ENCODE measurements at places on chromosomes 4 and X.

- DNase-seq: no peak
Observed at GRCh38 chrX:108439426-108439942, at the start of gene COL4A5. COL4A5 (plus strand) TSS chrX:108439838; CDS start chrX:108440126, 288 bp downstream.

DNA sequence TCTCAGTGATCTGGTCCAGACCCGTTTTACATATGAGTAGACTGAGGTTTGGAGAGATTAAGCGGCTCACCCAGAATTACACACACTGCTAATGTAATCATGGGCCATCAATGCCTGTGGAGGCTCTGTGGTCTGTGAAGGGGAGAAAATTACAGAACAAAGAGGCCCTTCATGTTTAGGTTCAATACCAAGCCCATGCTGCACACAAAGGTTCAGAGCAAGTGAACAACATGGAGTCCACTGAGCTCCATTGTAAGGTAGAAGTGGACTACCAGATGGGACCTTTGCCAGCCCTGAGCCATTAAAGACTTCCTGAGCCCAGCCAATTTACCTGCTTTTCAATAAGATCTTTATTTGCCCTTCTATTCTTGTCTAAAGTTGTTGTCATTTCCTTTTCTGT lies 109.8 kb downstream of the LUZP4 start:
- no peak for DNase-seq

- no peak for DNase-seq
Observed at GRCh38 chrX:132594129-132594528, 105.3 kb upstream of the MBNL3 start.

DNA sequence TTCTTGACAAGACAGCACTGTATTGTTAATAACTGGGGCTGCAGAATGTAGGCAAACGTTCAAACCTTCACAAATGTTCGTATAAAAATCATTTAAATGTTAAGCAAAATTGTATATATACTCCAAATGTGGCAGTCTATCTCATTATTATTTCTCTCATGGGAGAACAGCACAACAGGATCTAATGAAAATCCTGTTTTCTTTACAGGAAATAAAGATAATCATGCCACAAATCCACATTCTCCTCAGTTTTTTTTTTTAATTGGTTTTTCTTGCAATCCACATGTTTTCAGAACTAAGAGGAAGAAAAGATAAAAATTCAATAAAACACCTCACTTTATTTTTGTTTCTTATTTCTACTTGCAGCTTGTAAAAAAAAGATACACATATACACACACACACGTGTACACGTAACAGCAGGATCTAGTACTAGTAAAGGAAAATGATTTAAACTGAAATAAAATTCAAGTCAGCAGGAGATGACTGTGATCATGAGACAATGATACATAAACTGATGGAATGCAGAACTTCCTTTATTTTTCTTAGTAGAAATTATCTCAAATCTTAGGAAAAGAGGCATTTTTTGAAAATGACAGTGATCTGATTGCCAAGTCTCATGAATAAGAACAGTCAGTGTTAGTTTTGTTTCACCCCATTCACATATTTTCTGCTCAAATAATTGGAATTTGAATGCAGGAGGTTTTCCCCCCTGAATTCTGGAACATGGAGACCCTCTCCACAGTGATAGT lies 11.3 kb downstream of the APBB2 start:
- DNase-seq: no peak

DNA sequence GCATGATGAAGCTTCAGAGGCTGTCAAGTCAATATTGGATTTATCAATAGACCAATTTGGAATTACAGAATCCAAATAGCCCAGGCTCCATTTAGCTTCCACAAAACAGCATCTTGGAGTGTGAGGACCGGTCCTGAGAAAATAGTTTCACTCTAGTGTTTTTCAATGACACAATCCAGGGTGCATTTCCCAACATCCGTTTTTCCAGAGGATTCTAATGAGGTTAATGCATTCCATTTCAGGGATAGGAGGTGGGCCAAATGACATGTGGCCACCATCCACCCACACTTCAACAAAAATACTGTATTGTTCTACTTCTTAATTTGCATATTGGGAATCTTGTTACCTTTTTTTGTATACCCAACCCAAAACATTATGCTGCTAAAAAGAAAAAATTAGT lies 229.8 kb upstream of the LDB2 start:
- DNase-seq: no peak

DNA sequence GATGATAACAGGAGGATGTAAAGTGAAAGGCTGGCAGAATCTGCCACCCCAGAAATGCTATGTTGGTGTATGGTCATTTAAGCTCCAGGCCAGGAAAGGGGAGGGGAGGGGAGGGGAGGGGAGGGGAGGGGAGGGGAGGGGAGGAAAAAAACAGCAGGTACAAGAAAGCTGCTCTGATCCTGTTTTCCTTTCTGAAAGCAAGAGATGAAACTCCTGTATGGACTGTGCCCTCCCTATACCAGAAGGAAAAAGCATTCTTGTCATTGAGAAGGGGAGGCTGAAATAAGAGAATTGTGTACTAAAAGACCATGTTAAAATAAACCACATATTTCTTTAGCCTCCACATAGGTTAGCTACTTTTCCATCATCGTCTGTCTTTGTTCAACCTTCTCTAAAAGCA lies 179.5 kb downstream of the NLGN4X start:
- no peak for DNase-seq

DNA sequence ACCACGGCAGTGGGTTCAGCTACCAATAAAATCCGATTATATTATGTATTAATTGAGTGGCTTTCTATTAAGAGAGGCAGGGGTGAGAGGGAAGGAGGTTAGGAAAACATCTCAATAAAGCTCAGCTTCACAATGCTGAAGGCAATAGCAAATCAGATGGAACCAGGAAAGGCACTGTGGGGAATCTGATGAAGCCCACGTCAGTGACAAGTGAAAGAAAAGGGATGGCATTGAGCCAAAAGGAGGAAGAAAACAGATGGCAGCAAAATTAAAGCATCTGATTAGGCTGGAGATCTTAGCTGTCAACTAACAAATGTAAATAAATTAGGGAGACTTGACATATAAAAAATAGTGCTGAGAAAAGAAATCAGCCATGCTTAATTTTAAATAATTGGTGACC lies 180.9 kb downstream of the RASL11B start:
- DNase-seq: no peak

- DNase-seq: no peak
Observed at GRCh38 chr4:80576796-80577195, 241.3 kb downstream of the CFAP299 start.

DNA sequence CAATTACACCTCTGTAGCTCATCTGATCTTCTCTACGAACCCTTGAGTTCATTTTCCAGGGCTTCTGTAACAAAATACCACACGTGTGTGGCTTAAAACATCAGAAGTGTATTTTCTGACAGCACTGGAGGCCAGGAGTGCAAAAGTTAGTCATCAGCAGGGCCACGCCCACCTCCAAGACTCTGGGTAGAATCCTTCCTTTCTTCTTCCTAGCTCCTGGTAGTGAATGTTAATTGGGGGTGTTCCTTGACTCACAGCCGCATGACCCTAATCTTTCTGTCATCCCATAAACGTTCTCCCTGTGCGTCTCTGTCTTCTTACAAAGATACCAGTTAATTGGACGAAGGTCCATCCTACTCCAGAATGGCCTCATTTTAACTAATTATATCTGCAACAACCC lies 115.0 kb downstream of the TRIML1 start:
- DNase-seq: no peak

DNA sequence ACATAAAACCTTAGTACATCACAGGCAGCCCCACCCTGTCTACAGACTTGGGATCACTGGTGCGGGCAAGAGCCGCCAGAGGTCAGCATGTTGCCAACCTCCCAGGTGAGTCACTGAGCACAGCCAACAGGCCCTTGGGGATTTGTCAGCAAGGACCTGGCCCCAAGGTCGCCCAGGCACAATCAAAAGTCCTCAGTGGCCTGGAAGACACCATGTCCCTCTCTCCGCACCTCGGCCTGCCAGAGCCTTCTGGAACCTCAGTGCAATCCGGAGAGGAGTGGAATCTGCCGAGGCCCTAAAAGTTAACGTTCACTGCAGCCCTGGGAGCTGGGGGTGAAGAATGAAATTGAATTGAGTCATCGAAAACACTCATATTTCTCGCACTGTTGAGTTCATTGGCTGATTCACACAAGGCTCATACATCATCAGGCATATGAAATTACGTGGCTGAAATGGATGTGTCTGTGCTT lies 74.3 kb downstream of the WFS1 start:
- DNase-seq: no peak

DNA sequence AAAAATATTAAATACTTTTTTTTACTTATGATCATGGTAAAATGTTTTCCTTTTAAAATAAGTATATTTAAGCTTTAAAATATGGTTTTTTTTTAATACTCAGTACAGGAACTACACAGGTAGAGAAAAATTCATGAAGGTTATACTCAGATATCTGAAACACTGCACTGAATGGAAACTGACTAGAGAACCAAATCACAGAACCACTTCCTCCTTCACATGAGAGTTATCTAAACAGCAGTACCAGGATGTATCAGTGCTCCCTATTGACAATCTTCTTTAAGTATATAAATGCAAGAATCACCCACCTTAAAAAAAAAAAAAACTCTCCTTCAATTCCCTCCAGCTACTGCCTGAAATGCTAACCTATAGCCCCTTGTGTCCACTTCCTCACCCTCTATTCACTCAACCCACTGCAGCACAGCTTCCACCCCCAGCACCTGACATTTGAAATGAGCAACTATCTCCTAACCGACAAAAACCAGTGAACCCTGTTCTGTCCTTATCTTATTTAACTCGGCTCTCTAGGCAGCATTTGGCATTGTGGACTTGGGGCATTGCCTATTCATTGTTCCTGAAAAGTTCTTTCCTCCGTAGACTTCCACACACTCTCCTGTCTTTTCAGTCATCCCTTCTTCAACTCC lies 9.1 kb downstream of the SLC7A3 start:
- DNase-seq: no peak

DNA sequence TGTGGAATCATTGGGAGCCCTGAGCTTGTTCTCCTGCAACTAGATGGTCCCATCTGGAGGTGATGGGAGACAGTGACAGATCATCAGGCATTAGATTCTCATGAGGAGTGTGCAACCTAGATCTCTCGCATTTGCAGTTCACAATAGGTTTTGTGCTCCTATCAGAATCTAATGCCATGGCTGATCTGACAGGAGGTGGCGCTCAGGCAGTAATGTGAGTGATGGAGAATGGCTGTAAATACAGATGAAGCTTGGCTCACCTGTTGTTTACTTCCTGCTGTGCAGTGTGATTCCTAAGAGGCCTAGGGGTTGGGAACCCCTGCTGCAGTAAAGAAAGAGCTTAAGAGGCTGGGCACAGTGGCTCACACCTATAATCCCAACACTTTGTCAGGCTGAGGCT lies 42.2 kb upstream of the PUDP start:
- no peak for DNase-seq

- no peak for DNase-seq
Observed at GRCh38 chrX:123745511-123745910, 12.7 kb upstream of the THOC2 start.

DNA sequence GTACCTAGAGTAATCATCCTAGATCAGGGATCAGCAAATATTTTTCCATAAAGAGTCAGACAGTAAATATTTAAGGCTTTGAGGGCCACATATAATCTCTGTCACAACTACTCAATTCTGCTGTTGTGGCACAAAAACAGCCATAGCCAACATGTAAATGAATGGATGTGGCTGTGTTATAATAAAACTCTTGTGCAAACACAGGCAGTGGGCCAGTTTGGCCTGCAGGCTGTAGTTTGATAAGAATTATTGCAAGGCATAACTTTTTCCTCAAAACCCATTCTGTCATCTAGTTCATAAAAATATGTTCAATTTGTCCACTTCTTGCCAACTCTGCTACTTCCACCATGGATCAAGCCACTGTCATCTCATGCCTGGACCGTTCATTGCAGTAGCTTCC lies 39.4 kb upstream of the SHROOM4 start:
- DNase-seq: no peak

GRCh38 chr4:109294006-109294405 lies 8.5 kb downstream of the COL25A1 start:
- no peak for DNase-seq

GRCh38 chr4:189206953-189207352 lies 733.7 kb upstream of the FRG1 start:
- DNase-seq: no peak

DNA sequence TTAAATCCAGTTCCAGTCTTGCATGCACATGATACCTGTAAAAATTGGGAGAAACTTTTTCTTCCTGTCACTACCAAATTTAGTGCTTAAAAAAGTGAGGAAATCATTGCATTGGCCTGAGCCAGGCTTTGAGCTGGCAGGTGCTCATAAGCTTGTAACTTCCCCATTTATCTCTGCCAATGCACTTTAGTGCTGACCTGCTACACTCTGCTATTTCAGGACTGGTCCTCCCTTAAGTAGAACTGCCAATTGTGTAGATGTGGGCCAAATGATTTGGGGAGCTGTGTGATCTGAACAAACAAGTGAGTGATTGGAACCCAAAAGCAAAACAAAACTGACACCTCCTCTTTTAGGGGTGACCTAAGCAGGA lies 51.8 kb downstream of the ZNF827 start:
- no peak for DNase-seq

GRCh38 chrX:97159916-97160800 lies 276.4 kb downstream of the RPA4 start:
- no peak for DNase-seq

DNA sequence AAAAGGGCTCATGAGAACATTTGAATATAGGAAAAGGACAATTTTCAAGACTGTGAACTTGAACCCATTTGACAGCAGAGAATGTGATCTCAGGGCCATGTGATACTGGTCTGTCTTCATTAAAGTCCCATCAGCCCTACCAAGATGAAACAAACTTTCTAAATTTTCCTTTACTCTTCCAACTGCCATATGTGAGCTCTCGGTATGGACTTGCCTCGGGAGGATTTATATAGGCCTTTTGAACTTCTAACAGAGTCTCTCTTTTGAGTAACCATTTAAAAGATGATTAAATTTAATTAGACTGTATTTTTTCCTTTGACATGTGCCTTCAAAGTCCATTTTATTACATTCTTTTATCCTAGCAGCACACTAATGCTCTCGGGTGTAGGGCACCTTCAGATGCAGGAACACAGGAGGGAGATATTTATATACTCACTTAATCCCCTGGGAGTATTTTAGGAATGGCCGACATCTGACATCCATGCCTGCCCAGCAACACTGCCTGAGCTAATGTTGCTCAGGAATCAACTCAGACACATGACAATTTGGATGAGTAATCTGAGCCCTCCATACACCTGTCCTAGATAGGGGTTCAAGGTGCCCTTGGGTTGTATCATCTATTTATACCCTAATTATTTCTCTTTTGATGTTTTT lies 155.0 kb downstream of the SLC7A11 start:
- no peak for DNase-seq

All from activated naive CD4-positive, alpha-beta T cell treated with Interleukin-2 at 50 U/mL for 16 hours (primary cell).